NCI-H748 treated with DMSO at 0.1 percent for 48 hours (cell line): ENCODE measurements at places on chromosomes 4 and X.
A peak's percentile ranks its signal among the peaks of the same experiment; 100 is the strongest.

DNA sequence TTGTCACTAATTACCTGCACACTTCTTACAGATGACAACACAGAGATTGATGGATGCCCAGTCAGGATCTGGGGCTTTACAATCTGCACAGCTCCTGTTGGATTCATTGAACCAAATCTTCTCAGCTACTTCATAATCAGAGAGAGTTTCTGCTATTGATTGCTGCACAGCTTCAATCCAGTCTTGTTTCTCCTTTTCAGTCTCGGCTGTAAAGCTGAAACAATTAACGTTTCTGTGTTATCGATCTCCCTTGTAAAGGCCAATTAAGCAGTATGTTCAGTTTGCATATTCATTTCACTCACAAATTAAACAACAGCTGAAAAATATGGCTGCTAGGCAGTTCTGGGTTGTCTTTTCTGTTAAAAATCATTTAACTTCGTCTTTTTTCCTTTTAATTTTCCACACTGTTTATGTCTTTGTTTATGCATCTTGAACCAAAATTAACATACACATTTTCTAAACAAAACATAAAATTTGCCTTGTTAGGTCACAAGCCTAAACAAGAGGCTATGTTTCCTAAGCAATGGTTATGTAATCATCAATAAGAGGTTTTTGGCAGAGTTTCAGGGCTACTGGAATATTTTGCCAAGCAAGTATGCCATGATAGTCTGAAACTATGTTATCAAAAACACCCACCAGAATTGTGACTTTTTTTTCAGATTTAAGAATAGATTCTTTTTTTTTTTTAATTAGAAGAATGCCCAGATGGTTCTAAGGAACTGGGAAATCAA, 79.2 kb downstream of the ARAP2 start:
- no peak for DNase-seq

DNA sequence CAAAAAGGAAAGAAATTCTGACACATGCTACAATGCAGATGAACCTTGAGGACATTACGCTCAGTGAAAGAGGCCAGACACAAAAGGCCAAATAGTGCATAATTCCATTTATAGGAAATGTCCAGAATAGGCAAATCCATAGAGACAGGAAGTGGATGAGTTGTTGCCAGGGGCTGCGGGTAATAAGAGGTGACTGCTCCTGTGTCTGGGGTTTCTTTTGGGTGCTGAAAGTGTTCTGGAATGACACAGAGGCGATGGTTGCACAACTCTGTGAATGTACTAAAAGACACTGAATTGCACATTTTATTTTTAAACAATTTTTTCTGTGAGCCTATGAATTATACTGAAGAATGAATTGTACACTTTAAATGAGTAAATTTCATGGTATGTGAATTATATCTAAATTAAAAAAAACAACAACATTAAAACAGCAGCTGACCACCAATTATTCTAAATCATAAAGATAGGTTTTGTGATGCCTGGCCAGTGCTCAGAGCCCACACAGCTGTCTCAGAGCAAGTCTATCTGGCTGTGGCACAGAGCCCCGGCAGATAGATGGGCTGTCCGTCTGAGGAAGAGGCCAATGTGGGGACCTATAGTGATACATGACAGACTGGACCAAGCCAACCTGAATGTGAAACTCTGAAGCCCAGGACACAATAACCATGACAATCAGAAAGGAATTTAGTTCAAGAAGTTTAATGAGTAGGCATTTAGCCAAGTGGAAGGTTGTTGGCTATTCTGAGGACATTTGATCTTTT, 23.5 kb upstream of the IRAK1 start:
- DNase-seq = no peak

DNA sequence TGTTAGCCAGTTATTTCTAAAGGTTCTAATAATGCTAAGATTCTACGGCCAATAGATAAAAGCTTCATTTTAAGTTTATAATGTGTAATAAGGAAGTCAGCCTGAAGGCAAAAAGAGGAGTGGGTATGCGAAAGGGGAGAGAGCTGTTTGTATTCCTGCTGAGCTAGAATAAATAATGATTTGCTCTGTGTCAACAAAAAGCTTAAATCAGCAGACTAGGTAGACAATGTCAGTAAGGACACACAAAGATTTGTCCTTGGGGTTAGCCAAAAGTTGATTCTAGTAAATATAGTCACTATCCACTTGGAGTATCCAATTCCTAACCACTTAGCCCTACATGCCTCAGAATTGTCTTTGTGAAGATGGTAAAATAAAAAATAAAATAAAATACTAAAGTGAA, 90.3 kb upstream of the GRIA3 start:
- DNase-seq = peak; percentile 83

DNA sequence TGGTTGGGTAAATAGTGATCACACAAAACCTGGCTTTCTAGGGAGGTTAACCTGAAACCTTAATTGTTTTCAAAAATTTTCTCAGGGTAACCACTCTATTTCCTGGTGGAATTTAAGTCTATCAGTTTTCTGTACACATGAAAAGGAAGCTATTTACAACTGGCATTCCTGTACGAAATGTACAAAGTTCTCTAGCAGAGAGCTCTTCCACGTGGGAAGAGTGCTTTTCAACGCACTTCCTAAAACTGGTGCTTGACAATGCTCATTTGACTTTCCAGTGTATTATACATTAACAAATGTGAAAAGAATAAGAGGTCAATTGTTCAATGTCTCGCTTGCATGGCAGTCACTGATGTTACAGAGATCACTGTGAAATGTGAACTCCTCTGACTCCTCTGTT, 2.8 kb upstream of the SOD3 start:
- DNase-seq = no peak

GRCh38 chr4:97349468-97350186, 793.6 kb downstream of the STPG2 start:
- no peak for DNase-seq

- no peak for DNase-seq
Observed at GRCh38 chr4:18923496-18924161, 902.1 kb upstream of the LCORL start.

DNA sequence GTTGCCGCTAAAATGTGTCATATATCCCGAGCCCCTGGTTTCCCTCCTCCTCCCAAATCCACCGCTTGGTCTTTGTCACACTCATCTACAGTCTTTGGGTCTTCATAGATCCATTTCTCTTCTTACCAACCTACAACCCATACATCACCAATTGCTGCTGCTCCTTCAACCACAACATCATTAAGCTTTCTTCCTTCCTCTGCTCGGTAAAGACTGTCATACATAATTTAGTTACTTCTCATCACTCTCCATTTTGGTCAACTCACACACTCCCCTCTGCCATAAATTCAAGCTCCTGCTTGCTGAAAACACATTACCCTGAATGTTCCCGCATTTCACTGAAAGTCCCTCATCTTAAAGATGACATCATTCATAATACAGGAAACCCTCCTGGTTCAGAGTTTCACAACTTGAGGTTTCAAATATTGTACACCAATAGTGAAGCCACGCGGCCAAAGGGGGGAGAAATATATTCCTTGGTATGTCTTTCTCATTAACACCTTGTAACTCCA, 1.7 kb upstream of the DCTD start:
- DNase-seq = no peak

DNA sequence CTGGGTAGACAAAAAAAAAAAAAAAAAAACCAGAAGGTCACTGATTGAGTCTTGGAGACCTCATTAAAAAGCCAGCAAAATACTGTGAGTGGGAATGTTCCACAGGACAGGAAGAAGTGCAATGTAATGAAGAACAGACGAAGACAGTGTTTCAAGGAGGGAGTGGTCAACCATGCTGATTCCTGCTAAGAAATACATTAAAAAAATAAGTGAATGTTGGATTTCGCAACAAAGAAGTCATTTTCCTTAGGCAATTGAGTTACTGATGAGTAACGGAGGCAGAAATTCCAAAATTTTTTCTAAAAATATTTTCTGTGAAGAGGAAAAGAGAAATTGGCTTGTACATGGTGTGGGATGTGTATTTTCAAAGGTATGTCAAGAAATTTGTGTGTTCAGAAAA, 94.3 kb upstream of the FAM47B start:
- DNase-seq = no peak

- peak; percentile 33 for DNase-seq
Observed at GRCh38 chrX:48957477-48957826, at the start of gene OTUD5. OTUD5 (minus strand) TSS chrX:48957607; CDS start chrX:48957570, 37 bp downstream.

GRCh38 chrX:84339507-84340364, 151.7 kb upstream of the RPS6KA6 start:
- DNase-seq = peak; percentile 42

GRCh38 chr4:58247792-58248191, 1137.6 kb upstream of the IGFBP7 start:
- DNase-seq = no peak

GRCh38 chr4:11618666-11619282, 190.1 kb upstream of the HS3ST1 start:
- DNase-seq = no peak

- no peak for DNase-seq
Observed at GRCh38 chr4:159107203-159107925, 4.5 kb downstream of the RAPGEF2 start.

DNA sequence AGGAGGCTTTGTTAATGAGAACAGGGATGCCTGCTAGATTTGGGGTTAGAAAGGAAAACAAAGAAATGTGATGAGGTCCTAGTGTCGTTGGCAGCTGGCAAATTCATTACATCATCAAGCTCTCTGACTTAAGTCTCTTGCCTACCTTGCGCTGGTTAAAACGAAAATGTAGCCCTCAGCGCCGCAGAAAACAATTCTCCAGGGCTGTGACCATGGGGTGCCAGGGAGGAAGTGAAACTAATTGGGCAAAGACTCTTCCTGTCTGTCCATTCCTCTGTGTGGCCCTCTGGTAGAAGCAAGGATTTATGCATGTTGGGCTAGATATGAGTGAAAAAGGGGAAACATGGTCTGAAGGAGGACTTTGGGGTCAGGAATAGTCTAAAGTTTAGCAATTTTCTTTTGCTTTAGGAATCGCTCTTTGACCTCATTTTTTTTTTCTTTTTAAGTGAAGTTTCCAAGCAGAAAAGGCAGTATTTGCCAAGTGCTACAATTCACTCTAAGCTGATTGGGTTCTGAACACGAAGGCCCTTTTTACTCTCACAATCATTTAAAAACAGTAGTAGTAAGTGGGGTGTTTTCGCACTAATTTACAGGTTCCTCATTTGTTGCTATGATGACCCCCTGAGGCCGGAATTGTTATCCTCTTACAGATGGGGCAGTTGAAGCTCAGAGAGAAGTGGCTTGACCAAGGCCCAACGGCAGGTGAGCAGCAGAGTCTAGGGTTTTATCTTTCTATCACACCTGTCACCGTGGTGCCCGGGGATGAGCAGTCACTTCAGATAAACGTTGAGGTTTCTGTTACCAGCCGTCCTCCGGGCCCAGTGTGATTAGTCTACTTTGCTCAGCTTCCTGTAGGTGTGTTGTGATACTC, 27.3 kb upstream of the CHRNA9 start:
- no peak for DNase-seq

GRCh38 chr4:147821555-147821954, 89.7 kb downstream of the ARHGAP10 start:
- DNase-seq = no peak

- DNase-seq = no peak
Observed at GRCh38 chr4:153427363-153428071, 38.6 kb upstream of the TMEM131L start.

DNA sequence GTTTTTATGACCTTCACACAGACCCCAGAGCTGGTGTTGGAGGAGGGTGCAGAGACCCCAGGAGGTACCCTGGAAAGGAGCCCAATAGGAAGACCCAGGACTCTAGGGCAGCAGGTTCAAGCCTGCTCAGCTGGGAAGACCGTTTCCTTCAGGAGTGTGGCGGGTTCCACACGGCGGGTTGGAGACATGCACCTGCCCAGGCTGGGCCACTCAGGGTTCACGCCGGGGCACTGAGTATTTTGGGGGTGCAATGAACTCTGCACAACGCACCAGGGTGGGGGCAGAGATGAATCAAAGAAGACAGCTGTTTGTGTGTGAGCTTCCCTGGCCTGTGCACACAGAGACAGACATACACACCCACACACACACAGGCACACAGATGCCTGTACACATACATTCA, 52.5 kb upstream of the PPP2R3B start:
- DNase-seq = no peak

- DNase-seq = no peak
Observed at GRCh38 chrX:12360986-12361598, 222.8 kb downstream of the FRMPD4 start.

GRCh38 chrX:38489341-38489740, 72.0 kb upstream of the TSPAN7 start:
- no peak for DNase-seq

DNA sequence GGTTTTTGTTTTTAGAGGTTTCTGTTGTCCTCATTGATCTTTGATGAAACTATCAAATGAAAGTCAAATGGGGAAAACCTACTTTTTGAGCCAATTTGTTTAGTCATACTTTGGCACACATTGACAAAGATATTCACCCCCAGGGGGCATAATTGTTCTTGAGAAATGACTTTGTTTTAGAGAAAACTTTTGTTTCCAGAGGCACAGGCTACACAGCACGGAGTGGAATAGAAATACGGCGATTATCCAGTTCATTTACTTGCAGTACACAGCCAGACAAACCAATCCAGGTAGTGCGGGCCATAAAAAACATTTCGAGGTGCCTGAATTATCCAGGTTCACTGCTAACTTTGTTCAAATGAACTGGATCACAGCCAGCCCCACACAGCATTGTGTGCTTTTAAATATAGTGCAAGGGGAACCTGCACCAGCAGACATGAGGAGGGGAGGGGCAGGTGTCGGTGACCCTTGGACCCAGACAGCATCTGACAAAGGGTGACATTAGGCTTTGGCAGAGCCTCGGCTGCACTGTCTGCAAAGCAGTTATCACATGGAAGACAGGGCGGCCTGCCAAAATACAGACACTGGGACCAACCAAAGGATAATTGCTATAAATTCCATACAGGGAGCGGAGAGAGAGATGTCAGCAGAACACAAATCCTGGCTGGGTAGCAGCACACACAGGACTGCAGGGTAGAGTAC, 179.6 kb upstream of the NOCT start:
- DNase-seq = no peak

DNA sequence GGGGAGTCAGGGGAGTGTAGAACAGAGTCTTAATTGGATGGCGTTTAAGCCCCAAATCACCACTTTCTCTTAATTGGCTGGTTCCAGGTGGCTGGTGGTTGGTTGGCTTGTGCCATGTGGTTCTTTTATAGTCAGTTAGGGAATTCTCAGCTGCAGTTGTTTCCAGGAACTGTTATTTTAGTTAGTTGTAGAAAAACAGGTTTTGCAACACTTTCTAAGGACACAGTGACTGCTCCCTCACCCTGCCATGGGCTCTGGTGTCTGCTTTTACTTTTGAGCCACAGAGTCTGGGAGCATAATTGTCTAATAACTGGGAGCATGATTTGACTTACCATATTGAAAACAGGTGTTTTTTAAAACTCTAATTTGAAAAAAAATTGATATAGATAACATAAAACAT, 75.8 kb upstream of the PCDH18 start:
- DNase-seq = no peak

DNA sequence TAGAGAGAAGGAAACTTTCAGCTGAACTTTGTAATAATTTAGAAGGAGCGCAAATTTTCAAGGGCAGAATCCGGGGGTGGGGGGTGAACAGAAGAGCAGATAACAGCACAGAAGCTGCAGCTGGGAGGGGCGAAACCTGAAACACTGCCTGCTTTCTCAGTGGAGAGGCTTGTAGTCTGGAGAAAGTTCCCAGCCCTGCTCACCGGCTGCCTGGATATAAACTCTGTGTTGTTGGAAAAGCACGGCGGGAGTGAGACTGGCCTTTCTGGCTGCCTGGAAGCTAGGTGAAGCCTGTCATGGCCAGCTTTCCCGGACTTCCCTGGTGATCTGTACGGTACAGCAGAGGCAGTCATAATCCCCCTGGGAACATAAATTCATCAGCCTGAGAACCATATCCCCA, 1352.1 kb upstream of the DIAPH2 start:
- no peak for DNase-seq

GRCh38 chrX:29824176-29824906, 391.0 kb upstream of the MAGEB2 start:
- no peak for DNase-seq
